ENCODE measurements at places on chromosomes 7 and 10. TPM values are rescaled to one million over a fixed set of nuclear protein-coding genes. Genes with fewer than 3 reads are reported as not detected.

DNA sequence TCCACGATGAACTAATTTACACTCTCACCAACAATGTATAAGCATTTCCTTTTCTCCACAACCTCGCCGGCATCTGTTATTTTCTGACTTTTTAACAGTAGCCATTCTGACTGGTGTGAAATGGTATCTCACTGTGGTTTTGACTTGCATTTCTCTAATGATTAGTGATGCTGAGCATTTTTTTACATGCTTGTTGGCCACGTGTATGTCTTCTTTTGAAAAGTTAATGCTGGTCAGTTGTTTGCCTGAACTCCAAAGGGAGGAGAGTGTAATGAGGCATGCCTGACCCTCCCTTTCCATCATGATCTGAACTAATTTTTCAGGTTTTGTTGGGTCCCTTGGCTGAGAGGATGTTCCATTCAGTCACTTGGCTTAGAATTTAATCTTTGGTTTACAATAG lies 50.7 kb upstream of the SVIL start:
- DNase-seq = no peak

GRCh38 chr10:131909929-131910328 lies 9.1 kb downstream of the PPP2R2D start:
- no peak for DNase-seq

GRCh38 chr7:2163600-2164555 lies 68.9 kb downstream of the MAD1L1 start:
- no peak for DNase-seq

GRCh38 chr7:105621617-105622016 lies 40.3 kb upstream of the EFCAB10 start:
- DNase-seq = peak; percentile 93

GRCh38 chr7:120864141-120864900 lies 6.4 kb upstream of the TSPAN12 start:
- DNase-seq = peak; percentile 44

Gene UTF1
- not detected for polyA plus RNA-seq

Gene CEP41
- polyA plus RNA-seq = 21.9 TPM

Gene STEAP4
- 0.22 TPM for polyA plus RNA-seq

Gene MLXIPL
- polyA plus RNA-seq = 2.9 TPM

Gene SLC26A5
- polyA plus RNA-seq = 0.30 TPM

Gene AOC1
- polyA plus RNA-seq = 0.78 TPM

Gene STARD3NL
- polyA plus RNA-seq = 96.7 TPM

Measured in spinal cord (tissue), 10 donors.